Cardiac ventricle fibroblast (primary cell): ENCODE measurements at places on chromosomes 5 and 9. TPM values are rescaled to one million over a fixed set of nuclear protein-coding genes. Genes with fewer than 3 reads are reported as not detected.

Gene FBP2
- not detected in 2 replicates for total RNA-seq

Gene RUFY1
- 35.3 and 39.3 TPM in 2 replicates for total RNA-seq

Gene ARHGEF37
- 2.2 and 2.7 TPM in 2 replicates for total RNA-seq

Gene KCNV2
- not detected in 2 replicates for total RNA-seq

Gene PIK3R1
- 35.1 and 39.9 TPM in 2 replicates for total RNA-seq

Gene RCL1
- total RNA-seq: 7.8 and 12.4 TPM in 2 replicates

Gene CATSPER3
- not detected in 2 replicates for total RNA-seq

Gene CCIN
- 0.44 and 0.56 TPM in 2 replicates for total RNA-seq

Gene BRD9
- 20.3 and 21.4 TPM in 2 replicates for total RNA-seq

Gene PHPT1
- total RNA-seq: 109 TPM in 2 replicates

Gene NRARP
- total RNA-seq: 0.29 and 1.7 TPM in 2 replicates

Gene PDE6A
- total RNA-seq: not detected in 2 replicates

Gene PHF24
- 0.05 and 0.06 TPM in 2 replicates for total RNA-seq

Gene PCDHB15
- total RNA-seq: 1.6 and 1.7 TPM in 2 replicates

Gene EPB41L4A
- 5.7 and 9.2 TPM in 2 replicates for total RNA-seq

Gene ADAMTS13
- 2.2 and 3.4 TPM in 2 replicates for total RNA-seq

Gene FAM169A
- not detected in 2 replicates for total RNA-seq

Gene HTR1A
- not detected in 2 replicates for total RNA-seq

Gene DOCK8
- 0.25 and 1.2 TPM in 2 replicates for total RNA-seq

Gene FOXD4
- total RNA-seq: 0.12 TPM in 1 of 2 replicates, not detected in the other

Gene PANK3
- total RNA-seq: 20.0 and 25.1 TPM in 2 replicates

Gene ZBTB6
- total RNA-seq: 5.1 and 8.7 TPM in 2 replicates

Gene GABRA6
- total RNA-seq: not detected in 2 replicates

Gene SPINK7
- not detected in 2 replicates for total RNA-seq

Gene LHX2
- total RNA-seq: 0.29 and 0.56 TPM in 2 replicates

Gene POLE3
- total RNA-seq: 13.5 and 19.0 TPM in 2 replicates

Gene GMCL2
- total RNA-seq: not detected in 2 replicates

Gene SCGB3A2
- total RNA-seq: not detected in 2 replicates

Gene PCDHGA11
- total RNA-seq: 15.6 and 18.8 TPM in 2 replicates

Gene THBS4
- total RNA-seq: 0.87 TPM in 1 of 2 replicates, not detected in the other

Gene NMUR2
- total RNA-seq: not detected in 2 replicates

Gene PCDHA5
- not detected in 2 replicates for total RNA-seq

Gene PPP2R2B
- total RNA-seq: not detected in 2 replicates
